ENCODE measurements at places on chromosomes 6 and 20.

- no peak for DNase-seq
Measured at GRCh38 chr6:72363844-72364740, 257.8 kb upstream of the KCNQ5 start.

DNA sequence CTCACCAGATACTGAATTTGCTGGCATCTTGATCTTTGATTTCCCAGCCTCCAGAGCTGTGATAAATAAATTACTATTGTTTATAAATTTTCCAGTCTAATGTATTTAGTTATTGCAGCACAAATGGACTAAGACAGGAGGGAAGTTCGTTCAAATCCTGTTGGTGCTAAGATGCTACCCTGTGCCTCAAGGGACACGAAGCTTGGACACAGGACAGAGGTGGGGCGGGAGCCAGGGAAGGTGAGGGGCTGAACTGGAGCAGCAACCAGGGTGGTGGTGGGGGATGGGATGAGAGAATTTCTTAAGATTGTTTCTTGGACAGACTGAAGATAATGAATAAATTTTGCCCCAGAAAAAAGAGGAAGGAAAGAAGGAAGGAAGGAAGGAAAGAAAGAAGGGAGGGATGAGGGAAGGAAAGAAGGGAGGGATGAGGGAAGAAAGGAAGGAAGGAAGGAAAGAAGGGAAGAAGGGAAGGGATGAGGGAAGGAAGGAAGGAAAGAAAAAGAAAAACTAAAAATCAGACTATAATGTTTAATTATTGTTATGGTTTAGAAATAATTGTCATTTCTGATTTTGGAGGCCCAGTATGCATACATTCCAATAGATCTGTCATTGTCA lies 127.2 kb downstream of the CDC5L start:
- no peak for DNase-seq

DNA sequence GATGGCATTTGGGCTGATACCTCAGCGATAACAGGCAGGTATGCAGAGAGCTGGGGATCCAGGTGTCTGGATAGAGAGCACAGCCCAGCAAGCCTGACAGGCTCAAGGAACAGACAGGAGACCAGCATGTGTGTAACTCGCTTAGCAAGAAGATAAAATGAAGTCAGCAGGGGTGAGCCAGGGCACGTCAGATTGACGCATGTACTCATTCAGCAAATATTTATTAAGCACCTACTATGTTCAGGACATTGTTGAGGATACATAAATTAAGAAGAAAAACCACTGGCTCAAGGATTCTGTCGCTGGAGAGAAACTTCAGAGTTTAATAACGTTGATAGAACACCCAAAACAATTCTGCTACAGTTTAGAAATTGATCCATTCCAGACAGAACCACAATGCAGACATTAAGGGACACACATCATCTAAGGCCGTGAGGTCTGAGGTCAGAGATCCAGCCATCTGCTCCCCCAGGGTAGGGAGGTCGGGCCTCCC lies 1.0 kb upstream of the DUSP22 start:
- no peak for DNase-seq

DNA sequence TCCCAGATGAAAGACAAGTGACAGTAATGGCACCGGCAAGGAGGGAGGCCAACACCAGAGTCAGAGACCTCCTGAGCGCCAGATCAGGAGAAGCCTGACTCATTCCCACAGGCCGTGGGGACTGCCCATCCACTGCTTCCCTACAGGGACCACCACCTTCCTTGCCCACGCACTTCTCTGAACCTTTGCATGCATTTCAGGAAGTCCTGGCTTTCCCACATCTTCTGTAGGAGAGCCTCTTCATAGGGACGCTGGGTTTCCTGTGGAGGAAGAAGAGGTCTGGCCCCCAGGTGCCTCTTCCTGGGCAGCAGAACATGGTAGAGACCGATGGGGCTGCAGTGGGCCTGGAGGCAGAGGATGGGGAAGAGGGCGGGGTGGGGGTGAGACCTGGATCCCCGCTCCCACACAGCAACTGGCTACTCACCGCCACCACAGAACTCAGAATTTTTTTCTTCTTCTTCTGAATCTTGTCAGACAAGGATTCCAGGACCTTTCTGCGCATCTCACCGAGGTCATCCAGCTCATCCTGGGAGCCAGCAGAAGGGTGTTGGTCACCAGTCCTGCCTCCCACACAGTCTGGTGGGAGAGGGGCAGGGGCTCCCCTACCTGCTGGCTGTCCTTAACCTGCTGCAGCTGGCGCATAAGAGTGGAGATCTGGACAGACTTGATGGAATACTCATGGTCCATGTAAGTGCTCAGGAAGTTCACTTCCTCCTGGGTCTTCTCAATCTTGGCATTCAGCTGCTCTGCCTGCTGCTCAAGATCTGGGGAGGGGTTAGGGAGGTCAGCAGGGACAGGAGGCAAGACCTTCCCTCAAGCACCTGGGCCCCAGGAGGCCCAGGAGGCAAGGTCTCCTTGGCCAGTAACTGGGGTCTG lies 13.7 kb downstream of the C20orf96 start:
- no peak for DNase-seq

DNA sequence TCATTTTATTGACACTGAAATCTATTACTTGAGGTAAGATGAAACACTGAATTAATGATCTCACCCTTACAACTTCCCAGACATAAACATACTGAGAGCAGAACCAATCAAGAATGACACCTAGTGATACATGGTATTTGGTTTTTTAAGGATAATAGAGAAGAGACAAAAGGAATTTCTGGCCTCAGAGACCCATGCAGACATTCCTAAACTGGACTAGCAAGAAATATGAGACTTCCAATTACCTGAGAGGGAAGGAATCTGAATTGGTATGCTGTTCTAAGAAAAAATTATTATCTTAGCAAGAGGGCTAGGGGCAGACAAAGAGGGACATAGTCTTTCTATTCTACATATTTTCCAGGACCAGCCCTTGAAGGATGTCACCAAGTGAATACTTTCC lies 141.1 kb downstream of the BMP5 start:
- no peak for DNase-seq

Data from activated T-cell treated with anti-CD3 and anti-CD28 coated beads for 1 hour (primary cell).